ENCODE measurements at places on chromosomes 13 and 19. TPM values are rescaled to one million over a fixed set of nuclear protein-coding genes. Genes with fewer than 3 reads are reported as not detected.

Gene KIR3DL2
- not detected for total RNA-seq

- DNase-seq: no peak
- no peaks in the 10 kb centered on the region for H3K27me3 ChIP-seq
- no peak overlapping the region for H3K27ac ChIP-seq
- H3K36me3 ChIP-seq: no peaks in the 10 kb centered on the region
- no peaks in the 10 kb centered on the region for H3K4me1 ChIP-seq
- no peak overlapping the region for H3K4me3 ChIP-seq
Measured at GRCh38 chr13:65912516-65912915, 1317.6 kb downstream of the PCDH9 start.

Gene CEACAM5
- 2,217 TPM for total RNA-seq

- peak overlapping the region; percentile 0 for H3K4me3 ChIP-seq
- DNase-seq: peak; percentile 85
- H3K36me3 ChIP-seq: no peaks in the 10 kb centered on the region
- H3K27ac ChIP-seq: peak overlapping the region; percentile 75
- H3K4me1 ChIP-seq: peaks cover 11% of the 10 kb centered on the region
Measured at GRCh38 chr13:80131204-80131603, 209.7 kb downstream of the SPRY2 start.

DNA sequence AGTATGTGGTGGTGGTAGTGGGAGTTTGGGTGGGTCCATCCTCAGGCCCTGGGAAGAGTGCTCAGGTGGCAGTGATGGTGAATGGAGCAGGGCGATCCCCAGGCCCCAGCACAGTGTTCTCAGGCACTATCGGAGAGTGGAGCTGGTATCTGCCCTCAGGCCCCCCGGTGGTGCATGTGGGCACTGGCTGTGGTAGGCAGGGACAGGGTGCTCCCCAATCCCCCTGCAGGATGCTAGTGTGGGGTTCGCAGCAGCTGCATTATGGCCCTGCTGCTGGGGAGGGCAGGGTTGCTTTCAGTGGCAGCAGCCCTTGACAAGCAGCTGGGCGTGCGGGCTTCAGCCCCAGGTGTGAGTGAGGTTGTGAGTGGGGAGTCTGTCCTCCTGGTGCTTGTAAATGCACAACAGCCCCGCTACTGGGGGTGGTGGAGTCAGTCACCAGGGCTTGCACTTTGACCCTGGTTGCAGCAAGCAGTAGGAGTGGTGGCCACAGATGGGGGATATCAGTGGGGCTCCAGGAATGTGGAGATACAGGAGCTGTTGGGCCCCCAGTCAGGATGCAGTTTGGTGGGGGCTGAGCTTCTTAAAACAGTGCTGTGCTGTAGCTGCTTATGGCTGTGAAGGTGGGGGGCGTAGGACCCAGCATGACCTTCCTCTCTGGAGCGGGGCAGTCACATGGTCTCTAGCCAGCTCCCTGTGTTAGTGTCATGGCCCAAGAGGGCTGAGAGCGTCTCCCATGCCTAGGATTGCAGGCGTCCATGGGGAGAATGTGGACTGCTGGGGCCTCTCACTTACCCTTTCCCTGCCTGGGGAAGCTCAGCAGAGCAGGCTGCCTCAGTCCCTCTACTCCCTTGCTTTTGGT, 38.7 kb upstream of the ARHGEF7 start:
- H3K4me1 ChIP-seq: no peaks in the 10 kb centered on the region
- H3K4me3 ChIP-seq: no peak overlapping the region

Measured in colonic mucosa (tissue), 4 donors.